Foreskin fibroblast (primary cell): ENCODE measurements at places on chromosomes 3 and 15.

DNA sequence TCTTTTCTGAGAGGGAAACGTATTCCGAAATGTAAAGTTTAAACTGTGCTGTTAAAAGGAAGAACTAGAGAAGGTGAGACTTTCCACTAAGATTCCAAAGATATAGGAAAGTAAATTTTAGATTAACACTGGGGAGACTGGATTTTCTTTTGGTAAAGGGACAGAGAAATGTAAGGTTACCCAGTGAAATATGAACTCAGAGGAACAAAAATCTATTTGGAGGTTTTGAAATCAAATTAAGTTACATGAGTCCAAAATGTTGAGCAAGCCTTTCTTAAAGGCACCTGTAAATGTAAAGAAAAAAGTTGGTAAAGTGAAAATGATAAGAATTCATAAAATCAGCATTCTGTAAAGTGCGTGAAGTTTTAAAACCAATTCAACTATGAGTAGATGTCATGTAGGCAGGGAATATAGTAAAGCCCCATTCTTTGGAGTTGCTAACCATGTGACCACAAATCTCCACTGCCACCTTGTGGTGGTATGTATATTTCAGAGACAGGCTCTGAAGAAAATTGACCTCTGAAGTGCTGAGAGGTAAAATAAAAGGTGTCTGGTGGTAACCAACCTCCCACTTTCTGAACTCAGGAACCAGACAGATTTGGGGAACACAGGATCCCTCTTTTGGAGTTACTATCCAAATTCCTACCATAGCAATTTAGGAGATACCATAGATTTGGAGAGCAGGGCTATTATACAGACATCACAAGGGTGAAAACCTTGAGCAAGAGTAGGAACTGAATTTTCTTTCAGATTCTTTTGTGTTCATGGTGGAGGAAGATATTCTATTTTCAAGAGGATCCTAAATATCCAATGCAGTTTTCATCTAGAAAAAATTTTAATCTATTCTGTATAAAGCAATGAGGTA lies 215.3 kb downstream of the ROBO2 start:
- peak; percentile 30 for DNase-seq

DNA sequence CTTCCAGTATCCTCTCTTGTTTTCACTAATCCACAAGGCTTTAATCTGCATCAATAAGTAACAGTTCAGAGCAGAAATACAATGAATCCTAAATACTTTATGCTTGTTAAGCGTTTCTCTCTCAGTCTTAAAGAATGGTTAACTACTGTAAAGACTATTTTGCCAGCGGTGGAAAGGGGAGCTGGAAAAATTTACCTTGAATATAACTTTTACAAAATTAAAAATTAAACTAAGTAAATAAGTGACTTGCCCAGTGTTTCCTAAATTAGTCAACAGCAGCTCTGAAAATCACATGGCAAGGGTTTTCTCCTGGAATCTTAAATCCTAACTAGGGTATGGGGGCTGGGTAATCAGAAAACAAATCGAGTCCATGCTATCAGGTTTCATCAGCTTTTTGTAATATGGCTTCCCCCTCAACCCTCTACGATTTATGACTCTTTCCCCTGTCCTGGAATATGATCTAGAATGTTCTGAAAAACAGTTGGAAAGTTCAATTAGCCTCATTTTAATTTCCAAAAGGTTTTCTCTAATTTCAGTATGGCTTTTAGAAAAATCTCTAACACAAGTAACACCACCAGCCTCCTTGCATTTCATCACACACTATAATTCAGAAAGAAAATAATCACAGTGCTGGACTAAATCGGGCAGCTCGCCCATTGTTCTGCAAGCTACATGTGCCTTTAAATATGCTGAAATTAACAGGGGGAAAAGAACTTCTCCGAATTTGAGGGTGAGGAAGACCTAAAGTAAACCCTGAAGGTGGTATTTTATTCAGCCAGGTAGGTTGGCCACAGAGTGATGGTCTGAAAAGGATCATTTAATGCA lies 133.5 kb downstream of the ADAMTS9 start:
- no peak for DNase-seq

DNA sequence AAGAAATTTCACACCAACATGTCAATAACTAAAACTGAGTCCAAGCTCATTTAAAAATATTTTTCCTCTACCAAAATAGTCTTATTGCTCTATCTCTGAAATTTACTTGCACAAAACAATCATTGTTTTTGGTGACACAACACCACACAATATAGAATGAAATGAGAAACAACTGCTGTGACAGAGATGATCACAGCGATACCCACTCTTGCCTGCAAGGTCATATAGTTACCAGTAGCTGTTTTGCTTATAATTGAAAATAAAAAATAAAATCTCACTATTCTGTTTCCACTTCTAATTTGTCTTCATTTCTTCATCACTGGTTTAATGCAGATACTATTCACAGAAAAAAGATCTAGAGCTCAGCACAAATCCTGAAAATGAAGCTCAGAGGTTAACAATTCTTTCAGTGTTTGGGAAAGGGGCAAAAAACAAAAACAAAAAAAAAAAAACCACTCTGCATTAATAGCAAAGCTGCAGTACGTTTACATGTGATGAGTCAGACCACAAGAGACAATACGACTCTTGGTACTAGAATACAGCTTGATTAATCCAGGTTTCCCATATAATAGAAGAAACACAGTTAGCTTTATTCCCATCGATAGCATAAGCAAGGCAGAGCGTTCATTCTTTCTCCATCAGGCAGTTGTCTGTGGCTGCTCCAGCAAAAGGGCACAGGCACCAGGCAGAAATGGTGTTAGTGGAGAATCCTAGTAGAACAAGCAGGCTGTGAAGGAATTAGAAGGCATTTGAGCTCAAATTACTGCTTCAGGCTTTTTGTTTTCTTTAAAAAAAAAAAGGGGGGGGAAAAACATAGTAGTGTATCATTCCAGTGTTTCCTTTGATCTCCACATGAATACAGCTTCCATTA lies 773 bp downstream of the ANKRD28 start:
- DNase-seq, result peak; percentile 70

GRCh38 chr15:88426304-88426703 lies 40.9 kb downstream of the MRPL46 start:
- no peak for DNase-seq

DNA sequence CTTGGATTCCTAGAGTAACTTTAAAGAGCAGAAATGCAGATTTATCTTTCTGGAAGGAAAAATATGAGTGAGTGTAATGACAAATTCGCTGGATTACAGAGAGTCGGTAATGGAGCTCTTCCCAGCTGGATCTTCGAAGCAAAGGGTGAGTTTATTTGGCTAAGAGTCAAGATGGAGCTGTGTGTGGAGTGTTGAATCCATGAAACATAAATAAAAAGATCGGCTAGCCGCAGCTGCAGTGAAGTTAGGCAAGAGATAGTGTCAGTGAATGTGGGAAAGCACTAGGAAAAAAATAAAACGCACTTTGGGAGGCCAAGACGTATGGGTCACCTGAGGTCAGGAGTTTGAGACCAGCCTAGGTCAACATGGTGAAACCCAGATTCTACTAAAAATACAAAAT lies 10.3 kb downstream of the NAALADL2 start:
- DNase-seq, result no peak

- DNase-seq, result peak; percentile 19
Observed at GRCh38 chr3:171874879-171875278, 31.7 kb downstream of the TMEM212 start.

- peak; percentile 92 for DNase-seq
Observed at GRCh38 chr3:99128725-99129505, 227.4 kb upstream of the DCBLD2 start.

GRCh38 chr3:42572278-42572677 lies 9.5 kb downstream of the SEC22C start:
- DNase-seq, result peak; percentile 21

GRCh38 chr3:63921741-63922482 lies 9.7 kb upstream of the SCAANT1 start:
- DNase-seq, result no peak

- no peak for DNase-seq
Observed at GRCh38 chr3:60076331-60076730, 1026.5 kb upstream of the CFAP20DC start.

DNA sequence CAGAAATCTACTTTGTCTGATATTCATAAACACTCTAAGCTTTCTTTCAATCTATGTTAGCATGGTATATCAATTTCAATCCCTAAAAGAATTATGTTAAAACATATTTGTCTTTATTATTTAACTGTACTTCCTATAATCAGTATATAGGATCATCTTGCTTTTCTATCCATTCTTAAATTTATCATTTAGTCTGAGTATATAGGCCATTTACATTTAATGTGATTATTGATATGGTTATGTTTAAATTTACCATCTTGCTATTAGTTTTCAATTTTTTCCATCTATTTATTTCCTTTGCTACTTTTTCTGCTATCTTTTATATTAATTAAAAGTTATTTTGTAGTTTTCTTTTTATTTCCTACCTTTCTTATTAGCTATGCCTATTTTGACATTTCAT lies 174.8 kb upstream of the MBNL1 start:
- DNase-seq, result no peak

DNA sequence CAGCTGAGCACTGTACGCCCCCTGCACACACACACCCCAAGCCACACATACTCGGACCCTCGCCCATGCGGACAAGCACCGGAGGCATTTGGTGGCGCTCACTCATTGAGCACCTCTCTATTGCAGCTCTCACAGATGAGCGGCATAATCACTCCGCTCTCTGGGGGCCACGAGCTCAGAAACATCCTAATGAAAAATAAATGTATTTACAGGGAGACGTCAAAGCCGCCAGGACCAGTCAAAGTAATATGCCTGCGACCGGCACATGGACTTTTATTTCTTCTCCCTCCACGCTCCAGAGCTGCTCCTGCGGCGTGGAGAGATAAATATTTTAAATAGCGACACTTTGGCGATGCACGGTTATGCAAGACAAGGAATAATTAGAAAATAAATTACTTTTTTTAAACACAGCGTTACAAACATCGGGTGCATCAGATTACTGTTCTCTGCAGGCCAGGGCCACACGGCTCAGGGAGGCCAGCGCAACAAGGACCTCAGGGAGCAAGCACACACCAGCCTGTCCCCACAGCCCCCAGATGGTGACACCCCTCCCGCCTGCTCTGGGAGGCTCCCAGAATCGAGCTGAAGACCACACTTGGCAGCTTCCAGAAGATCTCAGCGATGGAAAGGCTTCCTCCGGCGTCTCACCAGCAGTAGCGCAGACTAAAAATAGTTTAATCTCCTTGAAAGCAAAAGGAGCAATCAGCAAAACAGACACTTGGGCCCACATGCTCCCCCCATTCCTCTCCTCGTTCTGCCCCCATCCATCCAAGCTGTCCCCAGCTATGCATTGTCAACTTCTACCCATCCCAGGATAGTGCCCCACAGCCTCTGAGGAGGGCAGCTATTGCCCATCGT lies 48.0 kb downstream of the CACNA2D2 start:
- no peak for DNase-seq

DNA sequence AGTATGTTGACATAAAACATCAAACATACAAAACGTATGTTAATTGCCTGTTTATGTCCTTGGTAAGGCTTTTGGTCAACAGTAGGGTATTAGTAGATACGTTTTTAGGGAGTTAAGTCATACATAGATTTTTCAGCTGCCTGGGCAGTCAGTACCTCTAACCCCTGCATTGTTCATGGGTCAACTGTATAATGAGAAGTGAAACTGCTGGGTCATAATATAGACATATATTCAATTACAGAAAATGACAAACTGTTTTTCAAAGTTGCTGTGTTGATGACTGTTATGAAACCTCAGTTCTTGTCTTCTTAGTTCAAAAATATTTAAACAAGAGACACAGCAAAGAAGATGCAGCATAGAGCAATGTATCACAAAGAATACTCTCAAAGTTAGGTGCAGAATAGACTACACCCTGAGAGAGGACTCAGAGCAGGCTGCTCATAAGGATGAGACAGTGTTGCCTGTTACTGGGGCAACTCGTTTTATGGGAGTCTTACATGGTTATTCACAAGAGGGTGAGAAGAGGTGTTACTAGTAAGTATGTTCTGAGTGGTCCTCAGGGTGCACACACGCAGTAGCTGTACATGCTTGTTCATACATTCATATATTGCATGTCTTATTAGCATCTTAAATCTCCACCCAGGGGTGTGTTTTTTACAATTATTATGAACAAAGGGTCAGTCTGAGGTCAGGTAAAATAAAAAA lies 53.1 kb upstream of the ADAMTS17 start:
- DNase-seq, result no peak

DNA sequence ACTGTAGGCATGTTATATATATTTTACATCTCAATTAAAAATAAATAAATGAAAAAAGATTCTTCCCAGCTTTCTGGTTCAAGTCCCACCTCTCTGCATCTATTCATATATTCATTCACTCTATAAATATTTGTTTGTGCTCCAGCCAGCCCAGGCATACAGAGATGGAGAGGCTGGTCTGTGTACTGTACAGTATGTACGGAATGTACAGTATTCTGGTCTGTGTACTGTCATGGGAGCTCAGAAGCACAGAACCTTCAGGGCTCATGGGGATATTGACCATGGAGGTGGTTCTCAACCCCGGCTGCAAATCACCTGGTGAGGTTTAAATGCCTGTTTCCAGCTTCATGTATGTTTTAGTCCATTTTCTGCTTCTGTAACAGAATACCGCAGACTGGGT lies 13.8 kb downstream of the CORO2B start:
- DNase-seq, result no peak

DNA sequence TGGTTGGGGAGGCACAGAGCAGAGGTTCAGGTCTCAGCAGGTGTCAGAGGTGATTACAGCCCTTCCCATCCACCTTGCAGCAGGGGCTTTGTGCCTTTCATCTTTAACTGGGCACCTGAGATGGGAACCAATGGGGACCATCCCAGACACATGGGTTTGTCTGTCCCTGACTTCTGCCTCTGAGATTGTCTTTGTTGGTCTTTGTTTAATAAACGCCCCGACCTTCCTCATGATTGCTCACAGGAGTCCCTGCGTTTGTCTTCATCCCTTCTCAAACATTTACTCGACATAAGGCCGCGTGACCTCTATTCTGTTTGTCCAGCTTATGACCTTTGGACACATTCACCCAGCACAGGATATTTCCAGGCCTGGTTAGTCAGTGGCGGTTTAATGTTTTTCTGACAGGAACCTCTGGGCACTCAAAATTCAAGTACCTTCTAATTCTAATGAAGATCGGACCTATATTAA lies 5.9 kb downstream of the ZSCAN2 start:
- DNase-seq, result no peak

DNA sequence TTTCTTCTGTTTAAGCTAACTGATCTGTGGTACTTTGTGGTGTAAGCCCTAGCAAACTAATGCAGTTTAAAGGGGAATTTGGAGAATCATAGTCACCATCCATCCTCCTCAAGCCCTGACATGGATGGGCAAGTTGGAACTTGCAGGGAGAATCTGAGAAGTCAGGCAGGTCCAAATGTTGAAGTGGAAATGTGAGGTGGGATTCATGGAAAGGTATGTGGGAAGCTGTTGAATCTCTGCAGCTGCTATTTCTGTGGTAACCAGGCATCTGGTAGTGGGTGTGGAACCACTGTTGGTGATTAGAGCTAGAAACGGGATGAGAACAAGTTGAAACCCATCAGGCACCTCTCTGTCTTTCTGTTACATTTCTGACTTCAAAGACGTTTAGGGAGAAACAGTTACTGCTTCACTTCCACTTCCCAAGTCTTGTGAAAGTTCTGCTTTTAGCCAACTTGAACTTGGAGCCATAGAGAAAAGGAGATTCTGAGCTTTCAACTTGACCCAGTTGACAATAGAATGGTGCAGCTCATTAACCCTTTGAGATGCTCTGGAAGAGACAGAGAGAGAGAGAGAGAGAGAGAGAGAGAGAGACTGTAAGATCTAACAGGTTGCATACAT lies 38.1 kb upstream of the NMNAT3 start:
- no peak for DNase-seq

- no peak for DNase-seq
Observed at GRCh38 chr15:89492111-89492641, 4.2 kb downstream of the RHCG start.
